ENCODE measurements at places on chromosomes 4 and X. TPM values are rescaled to one million over a fixed set of nuclear protein-coding genes. Genes with fewer than 3 reads are reported as not detected.

DNA sequence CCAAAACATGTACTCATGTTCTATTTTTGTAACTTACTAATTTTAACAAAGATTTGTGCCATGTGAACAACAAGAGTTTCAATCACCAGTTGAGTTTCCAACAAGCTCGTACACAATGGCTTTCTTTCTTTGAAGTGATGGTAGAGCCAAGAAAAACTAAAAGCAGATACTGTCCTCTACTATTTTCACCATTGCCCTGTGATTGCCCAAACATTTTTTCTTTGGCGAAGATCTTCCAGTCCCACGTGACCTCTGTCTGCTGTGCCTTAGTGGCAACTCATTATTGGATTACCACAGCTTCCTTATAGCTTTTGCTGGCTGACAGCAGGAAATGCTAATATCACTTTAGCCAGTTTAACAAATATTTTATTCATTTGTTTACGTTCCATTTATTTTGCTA is 1147.1 kb downstream of the STIM2 start:
- no peak overlapping the region for H3K27ac ChIP-seq
- H3K4me1 ChIP-seq: no peaks in the 10 kb centered on the region
- no peak overlapping the region for H3K4me3 ChIP-seq

- no peak overlapping the region for H3K27ac ChIP-seq
- H3K27me3 ChIP-seq: peaks cover 24% of the 10 kb centered on the region
- H3K4me3 ChIP-seq: no peak overlapping the region
- H3K36me3 ChIP-seq: no peaks in the 10 kb centered on the region
- no peaks in the 10 kb centered on the region for H3K4me1 ChIP-seq
Measured at GRCh38 chrX:7444967-7445366, 297.0 kb upstream of the PUDP start.

- H3K36me3 ChIP-seq: no peaks in the 10 kb centered on the region
- peaks cover 11% of the 10 kb centered on the region for H3K4me1 ChIP-seq
- no peak overlapping the region for H3K27ac ChIP-seq
Measured at GRCh38 chr4:154625971-154626370, 13.5 kb upstream of the FGG start.

Gene RHOXF1
- 0.31 TPM for total RNA-seq

DNA sequence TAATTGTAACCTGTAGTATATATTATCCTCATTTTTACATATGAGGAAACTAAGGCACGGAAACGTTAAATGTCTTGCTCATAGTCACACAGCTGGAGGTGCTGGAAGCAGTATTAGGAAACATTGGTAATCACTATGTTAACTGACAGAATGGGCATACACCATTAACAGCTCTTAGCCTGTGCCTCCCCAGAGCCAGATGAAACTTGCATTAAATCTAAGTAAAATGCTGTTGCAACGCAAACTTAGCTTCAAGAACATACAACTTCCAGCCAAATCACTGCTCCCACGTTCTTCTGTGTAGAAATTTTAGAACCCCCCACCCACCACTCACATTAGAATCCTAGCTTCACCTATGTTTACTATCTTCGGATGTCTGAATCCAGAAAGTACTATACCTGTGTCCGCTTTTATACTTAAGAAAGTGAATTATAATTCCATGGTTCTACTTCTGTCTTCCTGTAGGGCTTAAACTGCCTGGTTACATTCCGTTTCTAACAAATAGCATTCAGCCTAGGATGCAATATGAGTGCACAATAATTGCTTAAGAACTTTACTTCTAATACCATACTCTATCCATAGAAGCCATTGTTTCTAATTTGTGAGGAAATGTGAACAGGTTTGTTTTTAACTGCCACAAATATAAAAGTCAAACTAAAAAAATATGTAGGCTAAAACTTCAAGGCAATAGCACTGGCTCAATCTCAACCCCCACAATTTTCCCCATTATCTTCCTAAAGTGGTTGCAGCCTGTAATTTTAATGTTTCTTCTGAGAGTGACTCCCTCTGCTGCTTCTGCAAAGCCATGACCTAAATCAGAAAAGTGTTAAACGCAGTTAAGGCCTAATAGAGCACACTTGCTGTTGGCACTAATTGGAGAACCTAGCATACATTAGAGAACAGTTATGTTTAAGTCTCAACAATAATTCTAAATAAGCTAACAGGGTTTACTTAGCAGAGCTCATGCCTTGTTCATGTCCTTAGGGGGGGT is 4.4 kb downstream of the UNC5C start:
- peaks cover 42% of the 10 kb centered on the region for H3K27me3 ChIP-seq
- H3K4me1 ChIP-seq: peaks cover 16% of the 10 kb centered on the region
- H3K27ac ChIP-seq: no peak overlapping the region
- DNase-seq: peak; percentile 24

Gene STATH
- not detected for total RNA-seq

DNA sequence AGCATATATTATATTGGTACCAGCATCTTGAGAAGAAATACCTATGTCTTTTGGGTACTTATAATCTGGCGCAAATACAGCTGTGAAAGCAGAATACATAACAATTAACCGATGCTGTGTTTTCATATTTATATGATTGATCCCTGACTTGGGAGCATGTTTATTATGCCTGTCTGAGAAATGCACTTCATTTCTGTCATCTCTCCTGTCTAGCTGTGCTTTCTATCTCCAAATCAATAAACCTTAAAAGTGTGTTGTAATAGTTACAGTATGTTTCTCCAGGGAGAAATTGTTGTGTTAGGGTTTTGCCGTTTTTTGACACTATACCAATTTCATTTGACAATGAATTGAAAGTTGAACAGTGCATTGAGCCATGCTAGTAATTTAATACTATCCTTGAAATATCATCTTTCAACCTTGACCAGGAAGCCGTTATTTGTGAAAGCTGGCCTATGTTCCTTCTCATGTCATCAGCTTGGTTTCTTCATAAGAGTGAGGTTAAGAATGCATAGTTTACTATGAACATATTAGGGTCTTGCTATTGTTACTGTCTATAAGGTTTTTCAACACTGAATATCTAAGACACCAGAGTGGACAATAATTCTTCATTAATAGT is 206.2 kb upstream of the PCDH18 start:
- no peak for DNase-seq
- no peaks in the 10 kb centered on the region for H3K27me3 ChIP-seq
- no peak overlapping the region for H3K27ac ChIP-seq
- H3K36me3 ChIP-seq: no peaks in the 10 kb centered on the region
- no peaks in the 10 kb centered on the region for H3K4me1 ChIP-seq
- no peak overlapping the region for H3K4me3 ChIP-seq

Gene IL3RA
- total RNA-seq: not detected

Gene FGF13
- total RNA-seq: 18.8 TPM

DNA sequence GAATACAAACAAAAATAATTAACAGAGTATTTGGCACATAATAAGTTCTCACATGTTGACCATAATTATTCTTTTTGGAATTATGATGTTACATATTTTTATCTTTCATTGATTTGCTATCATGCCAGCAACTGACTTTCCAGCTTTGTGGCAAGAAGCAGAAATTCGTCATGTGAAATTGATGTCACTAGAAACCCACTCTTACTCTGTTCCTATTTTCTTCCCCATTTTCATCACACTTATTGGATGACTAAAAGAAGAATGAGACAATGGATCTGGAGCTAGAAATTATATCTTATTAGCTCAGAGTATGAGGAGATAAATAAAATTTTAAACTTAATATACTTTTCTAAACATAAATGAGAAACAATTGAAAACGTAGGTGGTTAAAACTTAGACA is 31.9 kb downstream of the EGF start:
- no peak for DNase-seq
- H3K36me3 ChIP-seq: no peaks in the 10 kb centered on the region
- no peaks in the 10 kb centered on the region for H3K4me1 ChIP-seq
- no peak overlapping the region for H3K27ac ChIP-seq

GRCh38 chr4:94500685-94501084 is 48.9 kb downstream of the PDLIM5 start:
- H3K27ac ChIP-seq: no peak overlapping the region
- H3K36me3 ChIP-seq: no peaks in the 10 kb centered on the region

- H3K27ac ChIP-seq: no peak overlapping the region
- H3K4me1 ChIP-seq: peaks cover 6% of the 10 kb centered on the region
- no peak for DNase-seq
- H3K36me3 ChIP-seq: no peaks in the 10 kb centered on the region
Measured at GRCh38 chr4:84855774-84856173, 110.7 kb downstream of the WDFY3 start.

GRCh38 chr4:133270021-133270570 is 121.0 kb downstream of the PCDH10 start:
- H3K4me1 ChIP-seq: peaks cover 20% of the 10 kb centered on the region
- no peak overlapping the region for H3K4me3 ChIP-seq
- H3K36me3 ChIP-seq: no peaks in the 10 kb centered on the region
- no peak overlapping the region for H3K27ac ChIP-seq
- no peak for DNase-seq
- no peaks in the 10 kb centered on the region for H3K27me3 ChIP-seq

Gene TLR10
- total RNA-seq: 0.14 TPM

- peaks cover 63% of the 10 kb centered on the region for H3K27me3 ChIP-seq
- no peak overlapping the region for H3K4me3 ChIP-seq
- no peak for DNase-seq
- no peaks in the 10 kb centered on the region for H3K4me1 ChIP-seq
- no peaks in the 10 kb centered on the region for H3K36me3 ChIP-seq
Measured at GRCh38 chr4:185031611-185032010, 13.3 kb downstream of the HELT start.

Gene FGFBP2
- total RNA-seq: 0.93 TPM

Gene FAM236C
- total RNA-seq: not detected

GRCh38 chr4:41963105-41963504 is 18.5 kb upstream of the DCAF4L1 start:
- DNase-seq: peak; percentile 78
- no peak overlapping the region for H3K27ac ChIP-seq
- H3K36me3 ChIP-seq: no peaks in the 10 kb centered on the region
- H3K4me1 ChIP-seq: no peaks in the 10 kb centered on the region

- DNase-seq: no peak
- no peaks in the 10 kb centered on the region for H3K4me1 ChIP-seq
- no peaks in the 10 kb centered on the region for H3K27me3 ChIP-seq
- H3K4me3 ChIP-seq: no peak overlapping the region
- H3K27ac ChIP-seq: no peak overlapping the region
Measured at GRCh38 chrX:109822861-109823260, 89.8 kb upstream of the ACSL4 start.

DNA sequence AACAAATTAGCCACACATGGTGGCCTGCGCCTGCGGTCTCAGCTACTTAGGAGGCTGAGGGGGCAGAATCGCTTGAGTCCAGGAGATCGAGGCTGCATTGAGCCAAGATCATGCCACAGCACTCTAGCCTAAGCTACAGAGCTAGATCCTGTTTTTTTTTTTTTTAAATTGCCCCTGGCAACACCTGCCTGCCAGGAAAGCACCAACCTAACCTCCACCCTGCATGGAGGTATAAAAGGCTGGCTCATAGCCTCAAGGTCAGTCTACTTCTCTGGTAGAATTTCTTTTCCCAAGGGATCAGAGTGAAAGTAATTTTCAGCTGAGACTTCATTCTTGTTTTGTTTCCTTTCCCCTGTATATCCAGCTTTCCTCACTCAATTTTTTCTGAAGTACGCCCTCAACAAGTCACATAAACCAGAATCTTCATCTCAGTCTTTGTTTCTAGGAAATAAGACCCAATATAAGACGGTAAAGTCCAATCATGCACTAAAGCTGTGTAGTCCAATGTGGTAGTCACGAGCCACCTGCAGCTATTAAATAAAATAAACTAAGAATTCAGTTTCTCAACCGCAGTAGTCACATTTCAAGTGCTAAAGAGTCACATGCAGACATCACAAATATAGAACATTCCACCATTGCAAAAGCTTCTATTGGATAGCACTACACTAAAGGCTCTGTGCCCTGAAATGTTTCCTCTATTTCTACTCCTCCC is 113.3 kb downstream of the HPGD start:
- no peak for DNase-seq
- H3K4me3 ChIP-seq: no peak overlapping the region
- H3K36me3 ChIP-seq: no peaks in the 10 kb centered on the region
- H3K4me1 ChIP-seq: peaks cover 7% of the 10 kb centered on the region
- no peaks in the 10 kb centered on the region for H3K27me3 ChIP-seq
- H3K27ac ChIP-seq: no peak overlapping the region

GRCh38 chr4:3269105-3269927 is 20.4 kb downstream of the MSANTD1 start:
- no peaks in the 10 kb centered on the region for H3K36me3 ChIP-seq
- H3K27ac ChIP-seq: no peak overlapping the region
- no peaks in the 10 kb centered on the region for H3K27me3 ChIP-seq
- H3K4me1 ChIP-seq: no peaks in the 10 kb centered on the region
- no peak for DNase-seq

- no peak overlapping the region for H3K4me3 ChIP-seq
- DNase-seq: no peak
- H3K27ac ChIP-seq: no peak overlapping the region
- H3K4me1 ChIP-seq: no peaks in the 10 kb centered on the region
- no peaks in the 10 kb centered on the region for H3K36me3 ChIP-seq
Measured at GRCh38 chr4:61443813-61444510, 243.8 kb downstream of the ADGRL3 start.

DNA sequence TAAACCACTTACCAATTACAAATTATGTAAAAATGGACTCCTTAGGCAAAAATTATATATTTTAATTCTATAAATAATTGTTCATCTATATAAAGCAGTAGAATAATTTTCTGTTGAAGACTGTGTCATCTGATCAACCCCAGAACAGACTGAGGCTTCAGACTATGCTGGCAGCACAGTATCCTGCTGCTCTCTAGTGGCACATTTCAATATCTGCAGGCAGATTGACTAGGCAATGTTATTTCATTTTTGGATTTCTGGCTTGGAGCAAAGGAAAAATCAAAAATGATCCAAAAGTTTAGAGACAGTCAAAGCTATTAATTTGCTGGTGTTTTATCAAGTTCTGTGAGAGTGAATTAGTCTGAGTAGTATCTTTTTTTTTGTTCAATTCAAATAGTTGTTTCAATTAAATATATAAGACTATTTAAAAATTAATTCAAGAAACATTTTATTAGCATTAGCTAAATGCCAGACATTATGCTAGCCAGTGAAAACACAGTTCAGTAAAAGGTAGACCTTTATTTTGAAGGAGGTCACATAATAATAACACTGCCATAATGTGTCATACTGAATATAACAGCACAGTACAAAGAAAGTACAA is 21.3 kb upstream of the SULT1E1 start:
- no peaks in the 10 kb centered on the region for H3K4me1 ChIP-seq
- H3K36me3 ChIP-seq: no peaks in the 10 kb centered on the region
- H3K27ac ChIP-seq: no peak overlapping the region
- DNase-seq: peak; percentile 53
- H3K27me3 ChIP-seq: no peaks in the 10 kb centered on the region
- H3K4me3 ChIP-seq: no peak overlapping the region

GRCh38 chrX:37717708-37718107 is 32.1 kb downstream of the XK start:
- no peak overlapping the region for H3K27ac ChIP-seq
- H3K4me3 ChIP-seq: no peak overlapping the region
- no peaks in the 10 kb centered on the region for H3K4me1 ChIP-seq
- DNase-seq: no peak
- no peaks in the 10 kb centered on the region for H3K27me3 ChIP-seq
- no peaks in the 10 kb centered on the region for H3K36me3 ChIP-seq
